T47D (cell line): ENCODE measurements at places on chromosomes 13 and 19.

GRCh38 chr13:30037306-30037705 is 186.9 kb upstream of the UBL3 start:
- no peak for DNase-seq

DNA sequence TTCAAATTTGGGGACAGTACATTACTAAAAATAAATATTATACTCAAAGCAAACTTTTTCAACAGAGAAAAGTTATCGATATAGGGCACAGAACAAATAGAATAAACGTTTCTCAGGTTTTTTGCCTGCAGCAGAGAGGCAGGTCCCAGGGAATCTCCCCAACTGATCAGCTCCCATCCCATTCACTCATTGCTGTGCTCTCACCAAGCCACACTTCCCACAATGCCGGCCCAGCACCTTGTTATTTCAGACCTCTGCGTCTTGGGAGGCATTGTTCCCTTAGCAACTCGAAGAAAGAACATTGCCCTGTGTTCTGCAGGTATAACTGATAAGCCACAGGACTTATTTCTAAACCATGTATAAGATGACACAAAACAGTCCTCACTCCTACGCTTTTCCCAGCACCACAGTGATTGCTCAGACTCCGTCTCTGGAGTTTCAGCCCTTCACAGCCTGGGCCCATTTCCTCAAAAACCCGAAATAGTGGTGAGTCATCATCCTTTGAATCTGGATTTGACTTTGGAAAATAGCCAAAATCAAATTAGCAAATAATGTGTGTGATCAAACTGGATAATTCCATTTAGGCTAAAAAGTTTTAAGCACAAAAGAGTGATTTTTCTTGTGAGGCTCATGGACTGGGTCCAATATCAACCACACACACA is 100.4 kb downstream of the DCLK1 start:
- DNase-seq: no peak

- DNase-seq: no peak
These were observed 43.4 kb upstream of the URAD start for GRCh38 chr13:28031896-28032288.

- DNase-seq: no peak
These were observed 329.3 kb downstream of the SUCLA2 start for GRCh38 chr13:47671776-47672175.

- no peak for DNase-seq
These were observed 379.8 kb downstream of the NDFIP2 start for GRCh38 chr13:79860791-79861190.

GRCh38 chr19:51595190-51596175 is 24.4 kb downstream of the ZNF175 start:
- DNase-seq: no peak

GRCh38 chr19:46710687-46711086 is 6.2 kb downstream of the PRKD2 start:
- no peak for DNase-seq

DNA sequence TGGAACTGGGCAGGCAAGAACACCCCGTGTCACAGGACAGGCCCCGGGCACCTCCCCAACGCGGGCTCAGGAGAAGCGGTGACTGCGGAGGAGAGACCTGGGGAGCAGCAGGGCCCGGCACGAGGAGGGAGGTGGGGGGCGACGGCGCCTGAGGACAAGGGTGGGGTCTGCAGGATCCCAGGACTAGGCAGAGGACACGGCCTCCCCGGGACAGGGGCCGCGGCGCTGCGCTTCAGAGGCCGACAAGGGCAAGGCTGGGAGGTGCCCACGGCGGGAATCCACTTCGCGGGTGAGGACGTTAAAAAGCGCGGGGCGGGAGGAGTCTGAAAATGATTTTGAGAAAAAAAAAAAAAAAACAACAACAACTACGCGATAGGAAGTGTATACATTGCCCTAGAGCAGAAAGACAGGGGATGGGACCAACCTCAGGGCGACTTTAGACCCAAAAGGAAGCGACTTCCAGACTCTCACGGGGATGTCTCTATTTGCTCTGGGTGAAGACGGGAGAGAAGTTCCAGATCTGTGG is 44.9 kb downstream of the ZNF611 start:
- no peak for DNase-seq

DNA sequence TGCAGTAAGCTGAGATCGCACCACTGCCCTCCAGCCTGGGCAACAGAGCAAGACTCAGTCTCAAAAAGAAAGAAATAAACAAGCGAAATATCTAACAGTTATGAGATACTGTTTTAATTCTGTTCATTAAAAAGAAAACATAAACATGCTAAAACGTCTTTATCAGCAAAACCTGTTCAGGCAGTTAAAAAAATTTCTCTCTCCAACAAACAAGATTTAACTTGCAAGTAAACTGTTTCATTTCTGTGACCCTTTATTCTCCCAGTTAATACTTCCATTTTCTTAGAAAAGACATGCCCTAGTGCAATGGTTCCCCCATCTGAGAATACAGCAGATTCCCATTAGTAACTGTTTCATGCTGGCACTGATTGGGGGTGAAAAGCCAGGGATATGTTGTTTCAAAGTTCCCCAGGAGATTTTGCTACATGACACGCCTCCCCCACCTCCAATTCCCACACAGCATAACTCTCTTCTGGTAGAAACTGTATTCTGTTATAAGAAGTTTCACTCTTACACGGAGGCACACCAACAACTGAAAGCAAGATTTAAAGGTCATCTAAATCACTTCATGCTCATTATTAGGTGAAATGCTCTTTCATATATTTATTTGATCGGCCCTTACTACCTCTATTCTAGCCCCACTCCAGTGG is 24.4 kb downstream of the ELF1 start:
- DNase-seq: no peak

GRCh38 chr19:14950421-14950820 is 9.1 kb downstream of the OR7C2 start:
- DNase-seq: peak; percentile 32

DNA sequence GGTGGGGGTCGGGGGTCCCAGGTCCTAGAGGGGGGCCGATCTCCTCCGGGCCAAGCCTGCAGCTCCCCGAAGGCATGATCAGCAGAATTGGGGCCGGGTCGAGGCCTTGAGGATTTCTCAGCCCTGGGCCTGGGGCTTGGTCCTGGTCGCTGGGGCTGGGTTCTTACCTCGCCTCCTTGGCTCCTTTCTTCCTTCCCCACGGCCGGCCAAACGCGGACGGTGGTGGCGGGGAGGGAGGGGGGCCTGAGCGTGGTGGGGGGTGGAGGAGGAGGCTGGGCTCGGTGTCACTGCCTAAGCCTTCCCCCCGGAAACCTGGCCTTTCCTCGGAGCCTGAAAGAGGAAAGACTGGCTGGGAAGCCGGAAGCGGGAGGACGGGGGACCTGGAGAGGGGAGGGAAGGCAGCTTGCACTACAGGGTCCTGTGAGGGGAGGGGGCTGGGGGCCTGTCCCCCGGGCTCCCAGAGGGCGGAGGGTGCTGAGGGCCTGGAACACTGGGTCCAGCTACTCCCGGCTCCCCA is at the start of gene ZNF579:
TSS of gene ZNF579 (minus strand) at position 221 of the 517 bp plus-strand sequence. CDS start 1,209 bp downstream, outside the sequence.
- DNase-seq: peak; percentile 67

- DNase-seq: no peak
These were observed 12.2 kb upstream of the CCDC97 start for GRCh38 chr19:41297628-41298347.

GRCh38 chr19:29086182-29086581 is 126.8 kb downstream of the UQCRFS1 start:
- DNase-seq: no peak

DNA sequence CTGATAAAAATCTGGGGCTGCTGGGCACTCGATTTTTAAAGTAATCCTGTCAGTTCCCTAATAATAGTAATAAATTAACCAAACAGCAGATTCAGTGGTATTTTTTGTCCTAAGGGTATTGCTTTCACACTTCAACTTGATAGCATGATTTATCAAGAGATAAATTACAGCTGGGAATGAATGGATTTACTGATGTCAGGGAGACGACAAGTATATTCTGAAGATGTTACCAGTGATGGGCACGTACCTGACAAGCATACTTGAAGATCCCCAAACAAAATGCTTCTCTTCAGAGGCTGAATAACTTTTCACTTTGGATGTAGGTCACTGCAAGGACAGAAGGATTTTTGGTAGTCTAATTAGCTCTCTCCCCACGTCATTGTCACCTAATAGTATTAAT is 82.0 kb downstream of the OLFM4 start:
- DNase-seq: no peak

GRCh38 chr13:59415498-59415897 is 748.2 kb downstream of the DIAPH3 start:
- no peak for DNase-seq

- no peak for DNase-seq
These were observed 2.9 kb downstream of the CGB3 start for GRCh38 chr19:49020931-49021895.

- DNase-seq: peak; percentile 69
These were observed 676.2 kb downstream of the GPC5 start for GRCh38 chr13:92074658-92075057.

DNA sequence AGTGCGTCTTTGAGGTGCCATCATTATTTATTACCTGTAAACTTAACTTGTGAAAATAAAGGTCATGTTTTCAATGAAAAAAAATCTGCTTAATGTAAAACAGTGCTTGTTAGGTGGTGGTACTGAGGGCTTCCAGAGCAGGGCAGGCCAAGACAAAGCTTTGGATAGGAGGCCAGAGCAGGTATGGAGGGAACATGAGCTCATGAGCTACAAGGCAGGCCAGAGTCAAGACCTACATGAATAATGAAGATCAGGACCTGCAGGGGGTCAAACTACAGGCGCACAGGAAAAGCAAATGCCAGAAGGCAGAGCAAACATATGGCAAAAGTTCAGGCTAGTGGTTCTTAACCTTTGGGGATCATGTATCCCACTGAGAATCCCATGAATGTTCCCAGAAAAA is 343.5 kb downstream of the GPC5 start:
- no peak for DNase-seq

DNA sequence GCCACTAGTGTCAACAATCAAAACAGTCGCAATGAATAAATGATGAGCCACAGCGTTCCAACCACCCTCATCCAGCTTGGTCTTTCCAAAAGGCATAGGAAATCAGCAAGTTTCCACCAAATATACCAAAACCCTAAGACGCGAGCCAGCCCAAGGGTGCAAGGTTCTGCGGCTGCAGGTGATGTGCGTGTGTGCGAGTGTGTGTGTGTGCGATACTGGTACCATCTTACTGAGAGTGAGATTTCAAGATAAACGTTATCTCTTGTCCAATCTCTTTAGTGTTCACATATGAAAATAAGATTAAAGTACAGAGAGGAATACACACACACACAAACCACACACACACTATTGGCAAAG is 895 bp upstream of the TRPC4 start:
- no peak for DNase-seq

GRCh38 chr13:106867249-106867648 is 299.3 kb upstream of the ARGLU1 start:
- DNase-seq: peak; percentile 28

DNA sequence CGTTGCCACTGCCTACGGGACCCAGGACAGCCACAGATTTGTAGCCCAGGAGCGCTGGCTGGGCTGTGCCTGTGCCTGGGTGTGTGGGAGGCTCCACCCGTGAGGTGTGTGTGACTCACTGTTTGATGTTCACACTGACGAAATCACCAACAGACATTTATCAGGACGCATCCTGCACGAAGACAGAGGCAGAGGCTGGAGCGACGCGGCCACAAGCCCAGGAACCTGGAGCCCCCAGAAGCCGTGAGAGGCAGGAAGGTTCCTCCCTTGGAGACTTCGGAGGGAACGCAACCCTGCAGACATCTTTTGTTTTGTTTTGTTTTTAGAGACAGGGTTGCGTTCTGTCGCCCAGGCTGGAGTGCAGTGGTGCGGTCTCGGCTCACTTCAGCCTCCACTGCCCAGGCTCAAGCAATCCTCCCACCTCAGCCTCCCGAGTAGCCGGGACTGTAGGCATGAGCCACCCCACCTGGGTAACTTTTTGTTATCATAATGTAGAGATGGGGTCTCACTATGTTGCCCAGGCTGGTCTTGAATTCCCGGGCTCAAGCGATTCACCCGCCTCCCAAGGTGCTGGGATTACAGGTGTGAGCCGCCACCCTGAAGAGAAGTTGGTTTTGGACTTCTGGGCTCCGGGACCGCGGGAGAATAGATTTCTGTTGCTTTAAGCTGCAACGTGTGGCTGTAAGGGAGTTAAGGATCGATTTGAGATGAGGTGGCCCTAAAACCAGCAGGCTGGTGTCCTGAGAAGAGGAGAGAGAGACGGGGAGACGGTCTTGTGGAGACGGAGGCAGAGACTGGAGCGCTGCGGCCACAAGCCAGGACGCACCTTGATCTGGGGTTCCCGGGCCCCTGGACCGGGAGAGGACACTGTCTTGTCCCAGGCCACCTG is 24.9 kb upstream of the WDR18 start:
- no peak for DNase-seq

DNA sequence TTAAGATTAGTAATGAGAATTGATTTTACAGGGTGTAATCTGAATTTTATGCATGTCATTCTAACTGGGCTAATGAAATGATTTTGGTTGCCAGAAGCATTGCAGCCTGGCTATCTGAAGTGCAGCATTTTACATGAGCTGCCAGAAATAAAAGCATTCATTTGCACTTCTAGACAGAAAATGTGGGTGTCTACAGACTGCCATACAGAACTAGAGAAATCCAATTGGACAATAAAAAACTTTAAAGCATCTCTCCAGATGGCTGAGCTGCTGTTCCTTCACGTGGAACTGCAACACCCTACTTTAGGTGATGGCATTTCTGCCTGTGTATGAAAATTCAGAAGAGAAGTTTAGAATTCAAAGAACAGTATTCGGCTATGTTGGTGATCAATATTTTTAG is 450.1 kb upstream of the SLITRK1 start:
- no peak for DNase-seq

- DNase-seq: no peak
These were observed 237.8 kb downstream of the TUBA3C start for GRCh38 chr13:18943721-18944391.

- no peak for DNase-seq
These were observed 23.5 kb downstream of the AKT2 start for GRCh38 chr19:40261631-40262030.

- peak; percentile 87 for DNase-seq
These were observed 5.3 kb downstream of the SHD start for GRCh38 chr19:4284176-4284958.

DNA sequence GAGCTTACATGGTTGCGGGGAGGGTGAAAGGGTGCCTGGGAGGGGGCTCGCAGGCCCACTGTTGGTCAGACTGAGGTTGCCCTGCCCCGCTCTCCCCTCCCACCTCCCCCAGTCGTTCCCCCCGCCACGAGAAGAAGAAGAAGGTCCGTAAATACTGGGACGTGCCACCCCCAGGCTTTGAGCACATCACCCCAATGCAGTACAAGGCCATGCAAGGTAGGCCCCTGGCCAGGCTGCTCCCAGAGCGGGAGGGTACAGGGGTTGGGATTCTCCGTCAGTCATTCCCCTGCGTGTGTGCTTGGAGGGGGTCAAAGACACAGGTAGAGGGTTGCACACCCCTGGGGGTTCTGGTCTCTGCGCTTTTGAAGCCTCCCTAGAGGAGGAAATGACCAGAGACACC is 5.6 kb downstream of the U2AF2 start:
- DNase-seq: no peak
